ENCODE measurements at places on chromosomes 11 and 22.

GRCh38 chr22:19122752-19123492, 710 bp upstream of the DGCR2 start:
- DNase-seq: no peak

- peak; percentile 15 for DNase-seq
These were observed 95.9 kb downstream of the TIMP3 start for GRCh38 chr22:32897400-32897799.

DNA sequence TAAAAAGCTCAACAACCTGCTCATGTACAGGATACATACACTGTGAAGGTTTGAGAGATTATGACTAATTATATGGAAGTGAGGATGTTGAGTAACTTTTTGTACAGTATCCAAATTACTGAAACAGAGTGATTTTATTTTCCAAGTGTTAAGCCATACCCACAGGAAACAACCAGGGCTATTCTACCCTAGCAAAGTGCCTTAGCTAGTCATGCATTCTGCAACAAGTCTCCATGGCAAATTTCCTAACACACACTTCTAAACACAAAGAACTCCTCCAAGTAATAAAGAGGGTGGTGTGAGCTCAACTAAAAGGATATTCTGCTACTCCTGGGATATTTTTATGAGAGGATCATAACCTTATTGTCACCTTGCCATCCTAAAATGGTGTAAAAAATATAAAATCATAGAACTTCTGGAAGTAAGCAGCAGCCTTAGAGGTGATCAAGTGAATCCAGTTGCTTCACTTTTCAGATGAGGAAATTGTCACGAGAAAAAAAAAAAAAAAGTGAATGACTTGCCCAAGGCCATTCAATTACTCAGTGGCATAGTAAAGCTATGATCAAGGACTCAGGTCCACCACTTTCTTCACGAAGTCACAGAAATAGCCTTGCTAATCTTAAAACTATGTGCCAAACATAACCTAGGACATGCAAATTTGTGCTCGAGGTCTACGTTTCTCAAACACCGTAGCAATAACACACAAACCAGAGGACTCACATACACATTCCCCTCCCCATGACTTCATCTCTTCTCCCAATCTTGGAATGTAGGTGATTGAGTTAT, 4.2 kb downstream of the LGR4 start:
- peak; percentile 78 for DNase-seq

DNA sequence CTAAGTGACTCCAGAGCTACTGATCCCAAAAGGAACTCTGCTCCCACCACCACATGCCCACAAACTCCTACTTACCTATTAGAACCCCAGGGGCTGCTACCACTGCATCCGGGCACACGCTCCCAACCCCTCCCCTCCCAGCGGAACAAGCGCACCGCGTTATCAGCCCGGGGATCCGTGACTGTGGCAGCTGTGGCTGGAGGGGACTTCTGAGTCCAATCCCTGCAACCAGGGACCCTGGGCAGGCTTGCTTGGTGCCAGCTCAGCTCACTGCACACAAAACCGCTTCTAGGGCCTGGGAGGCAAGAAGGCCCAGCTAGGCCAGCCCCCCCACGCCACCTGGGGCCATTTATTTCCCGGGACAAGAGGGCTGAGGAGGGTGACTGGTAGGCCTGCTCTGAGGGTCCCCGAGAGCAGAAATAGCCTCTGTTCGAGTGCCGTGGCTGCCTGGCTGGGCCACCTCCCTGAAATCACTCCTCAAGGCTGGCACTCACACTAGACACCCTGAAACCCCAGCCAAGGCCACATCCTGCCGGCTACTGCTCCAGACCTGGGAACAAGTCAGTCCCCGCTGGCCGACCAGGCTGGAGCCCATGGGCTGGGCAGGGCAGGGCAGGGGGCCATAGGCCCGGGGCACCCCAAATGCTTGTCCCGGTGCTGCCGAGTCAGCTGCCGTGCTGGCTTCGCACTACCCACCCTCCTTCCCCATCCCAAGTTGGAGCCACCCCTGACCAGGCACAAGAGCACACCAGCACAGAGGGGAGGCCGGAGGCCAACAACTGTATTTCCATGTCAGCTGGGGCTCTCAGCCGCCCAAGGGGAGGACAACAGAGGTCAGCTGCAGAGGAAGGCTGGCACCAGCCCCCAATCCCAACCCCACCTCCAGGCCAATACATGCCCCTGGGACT, 1.9 kb upstream of the IFITM10 start:
- DNase-seq: no peak

DNA sequence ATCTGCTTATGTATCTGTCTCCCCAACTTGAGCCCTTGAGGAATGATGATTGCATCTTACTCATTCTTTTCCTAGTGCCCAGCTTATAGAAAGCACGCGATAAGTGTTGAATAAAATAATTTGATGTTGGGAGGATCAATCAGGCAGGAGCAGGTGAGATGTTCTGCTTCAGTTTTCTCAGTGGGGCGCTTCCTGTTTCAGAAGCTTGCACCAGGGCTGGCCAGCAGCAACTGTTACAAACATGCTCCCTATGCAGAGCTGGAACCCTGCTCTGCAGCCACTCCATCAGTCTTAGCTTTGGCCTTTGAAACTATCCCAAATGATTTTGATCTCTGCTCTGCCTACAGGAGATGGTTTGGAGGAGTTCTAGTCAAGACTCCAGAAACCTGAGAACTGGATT, 3.9 kb downstream of the ENDOD1 start:
- no peak for DNase-seq

- no peak for DNase-seq
These were observed 85.7 kb downstream of the KIAA1671 start for GRCh38 chr22:25038239-25038638.

GRCh38 chr22:24685531-24686190, 82.7 kb downstream of the GGT1 start:
- no peak for DNase-seq

GRCh38 chr11:68749229-68750123, 1.8 kb downstream of the TESMIN start:
- peak; percentile 15 for DNase-seq

- DNase-seq: peak; percentile 36
These were observed 16.9 kb upstream of the PEX26 start for GRCh38 chr22:18060646-18061620.

GRCh38 chr11:126766440-126766839, 234.1 kb downstream of the KIRREL3 start:
- no peak for DNase-seq
